Osteocyte (in vitro differentiated cells): ENCODE measurements at places on chromosomes 11 and 22. TPM values are rescaled to one million over a fixed set of nuclear protein-coding genes. Genes with fewer than 3 reads are reported as not detected.

GRCh38 chr11:112260490-112260889 lies at the start of gene PLET1:
PLET1 (minus strand) TSS chr11:112260860; CDS start chr11:112260589, 271 bp downstream.
- peaks cover under 1% of the 10 kb centered on the region for H3K4me1 ChIP-seq
- DNase-seq, result no peak
- no peaks in the 10 kb centered on the region for H3K27me3 ChIP-seq

GRCh38 chr11:10439351-10439750 lies 15.7 kb upstream of the AMPD3 start:
- peaks cover 39% of the 10 kb centered on the region for H3K4me1 ChIP-seq
- no peaks in the 10 kb centered on the region for H3K36me3 ChIP-seq
- no peak for DNase-seq
- H3K4me3 ChIP-seq, result no peak overlapping the region
- H3K27ac ChIP-seq, result peak overlapping the region; percentile 75
- H3K27me3 ChIP-seq, result no peaks in the 10 kb centered on the region

DNA sequence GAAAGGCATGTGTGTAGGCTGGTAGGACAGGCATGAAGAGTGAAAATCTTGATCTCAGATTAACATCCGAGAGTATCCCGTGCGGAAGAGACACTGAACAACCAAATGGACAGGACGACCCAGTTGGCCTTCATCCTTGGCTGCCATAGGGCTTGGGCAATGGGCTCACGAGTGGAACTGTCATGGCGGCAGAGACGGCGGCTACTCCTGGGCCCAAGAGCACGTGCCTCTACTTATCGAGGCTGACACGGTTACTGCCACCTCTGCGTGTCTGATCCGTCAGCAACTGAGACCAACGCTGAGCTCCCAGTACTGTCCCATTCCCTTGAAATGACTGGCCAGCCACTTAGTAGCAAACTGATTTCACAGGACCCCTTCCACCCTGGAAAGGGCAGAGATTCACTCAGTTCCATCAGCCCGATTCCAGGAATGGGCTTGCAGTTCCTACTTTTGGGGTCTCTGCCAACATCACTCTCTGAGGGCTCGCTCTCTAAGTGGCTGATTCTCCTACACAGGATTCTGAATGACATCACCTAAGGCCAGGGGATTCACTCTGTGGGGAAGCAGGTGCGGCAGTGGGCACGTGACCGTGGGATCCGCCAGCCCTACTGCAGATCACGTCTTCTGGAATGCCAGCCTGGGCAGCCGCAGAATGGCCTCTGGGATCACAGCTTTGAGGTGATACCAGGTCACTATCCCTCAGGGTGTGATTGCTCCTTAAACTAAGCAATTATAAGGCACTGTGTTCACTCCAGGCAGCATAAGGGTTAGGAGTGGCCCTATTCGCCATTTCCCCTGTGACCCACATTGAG lies 97.8 kb downstream of the RPS6KA4 start:
- no peak overlapping the region for H3K27ac ChIP-seq
- peaks cover 14% of the 10 kb centered on the region for H3K27me3 ChIP-seq
- no peak overlapping the region for H3K4me3 ChIP-seq
- H3K36me3 ChIP-seq, result no peaks in the 10 kb centered on the region
- no peaks in the 10 kb centered on the region for H3K4me1 ChIP-seq

GRCh38 chr11:100445231-100445735 lies 241.8 kb upstream of the ARHGAP42 start:
- no peaks in the 10 kb centered on the region for H3K36me3 ChIP-seq
- H3K4me1 ChIP-seq, result no peaks in the 10 kb centered on the region
- H3K27me3 ChIP-seq, result no peaks in the 10 kb centered on the region
- no peak overlapping the region for H3K4me3 ChIP-seq
- no peak for DNase-seq

GRCh38 chr11:77647654-77648305 lies 10.2 kb upstream of the CLNS1A start:
- peaks cover 3% of the 10 kb centered on the region for H3K4me1 ChIP-seq
- no peaks in the 10 kb centered on the region for H3K27me3 ChIP-seq
- no peak for DNase-seq

DNA sequence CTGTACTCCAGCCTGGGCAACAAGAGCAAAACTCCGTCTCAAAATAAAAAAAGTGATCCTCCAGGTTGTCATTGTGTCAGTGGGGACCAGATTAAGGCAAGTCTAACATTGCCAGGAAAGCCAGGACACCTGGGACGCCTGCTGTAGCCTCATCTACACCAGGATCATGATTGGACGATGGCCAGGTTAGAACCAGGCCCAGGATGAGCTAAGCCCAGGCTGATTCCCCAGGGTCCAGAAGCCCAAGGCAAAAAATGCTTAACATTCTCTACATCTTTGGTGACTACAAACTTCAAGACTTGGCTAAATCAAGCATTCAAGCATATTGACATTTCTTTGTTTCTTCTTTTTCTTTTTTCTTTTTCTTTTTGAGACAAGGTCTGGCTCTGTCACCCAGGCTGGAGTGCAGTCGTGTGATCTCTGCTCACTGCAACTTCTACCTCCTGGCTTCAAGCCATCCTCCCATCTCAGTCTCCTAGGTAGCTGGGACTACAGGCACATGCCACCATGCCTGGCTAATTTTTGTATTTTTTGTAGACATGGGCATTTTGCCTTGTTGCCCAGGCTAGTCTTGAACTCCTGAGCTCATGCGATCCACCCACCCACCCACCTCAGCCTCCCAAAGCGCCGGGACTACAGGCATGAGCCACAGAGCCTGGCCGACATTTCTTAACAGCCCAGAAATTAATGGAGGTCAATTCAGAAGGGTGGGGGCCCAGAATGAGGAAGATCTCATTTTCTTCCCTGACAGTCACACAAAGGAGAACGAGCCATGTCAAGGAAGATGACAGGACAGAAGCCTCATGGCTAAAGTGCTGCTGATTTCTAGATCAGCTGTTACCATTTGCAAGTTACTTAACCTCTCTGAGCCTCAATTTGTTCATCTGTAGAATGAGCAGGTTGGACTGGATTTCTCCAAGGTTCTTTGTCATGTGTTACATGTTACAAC lies 12.5 kb upstream of the PTPRJ start:
- no peaks in the 10 kb centered on the region for H3K27me3 ChIP-seq
- H3K27ac ChIP-seq, result peak overlapping the region; percentile 71
- DNase-seq, result no peak
- no peaks in the 10 kb centered on the region for H3K36me3 ChIP-seq
- no peak overlapping the region for H3K4me3 ChIP-seq

GRCh38 chr22:40482391-40482790 lies 112.0 kb downstream of the SGSM3 start:
- peaks cover 52% of the 10 kb centered on the region for H3K4me1 ChIP-seq
- no peak overlapping the region for H3K27ac ChIP-seq
- no peak for DNase-seq
- H3K4me3 ChIP-seq, result no peak overlapping the region

SMTNL1 gene
- not detected in 2 replicates for total RNA-seq

DNA sequence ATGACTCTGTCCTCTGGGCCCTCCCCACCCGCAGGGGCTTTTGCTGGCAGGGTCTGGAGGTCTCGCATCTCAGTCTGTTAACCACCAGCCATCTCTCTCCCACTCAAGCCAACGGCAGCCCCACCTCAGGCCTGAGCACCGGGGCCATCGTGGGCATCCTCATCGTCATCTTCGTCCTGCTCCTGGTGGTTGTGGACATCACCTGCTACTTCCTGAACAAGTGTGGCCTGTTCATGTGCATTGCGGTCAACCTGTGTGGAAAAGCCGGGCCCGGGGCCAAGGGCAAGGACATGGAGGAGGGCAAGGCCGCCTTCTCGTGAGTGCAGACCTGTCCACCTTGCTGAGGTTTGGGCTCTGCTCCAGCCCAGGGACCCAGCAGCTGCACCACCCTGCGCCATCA lies 44.3 kb upstream of the TTC12 start:
- H3K4me1 ChIP-seq, result no peaks in the 10 kb centered on the region
- no peak overlapping the region for H3K4me3 ChIP-seq
- no peaks in the 10 kb centered on the region for H3K36me3 ChIP-seq
- no peaks in the 10 kb centered on the region for H3K27me3 ChIP-seq
- H3K27ac ChIP-seq, result no peak overlapping the region

DNA sequence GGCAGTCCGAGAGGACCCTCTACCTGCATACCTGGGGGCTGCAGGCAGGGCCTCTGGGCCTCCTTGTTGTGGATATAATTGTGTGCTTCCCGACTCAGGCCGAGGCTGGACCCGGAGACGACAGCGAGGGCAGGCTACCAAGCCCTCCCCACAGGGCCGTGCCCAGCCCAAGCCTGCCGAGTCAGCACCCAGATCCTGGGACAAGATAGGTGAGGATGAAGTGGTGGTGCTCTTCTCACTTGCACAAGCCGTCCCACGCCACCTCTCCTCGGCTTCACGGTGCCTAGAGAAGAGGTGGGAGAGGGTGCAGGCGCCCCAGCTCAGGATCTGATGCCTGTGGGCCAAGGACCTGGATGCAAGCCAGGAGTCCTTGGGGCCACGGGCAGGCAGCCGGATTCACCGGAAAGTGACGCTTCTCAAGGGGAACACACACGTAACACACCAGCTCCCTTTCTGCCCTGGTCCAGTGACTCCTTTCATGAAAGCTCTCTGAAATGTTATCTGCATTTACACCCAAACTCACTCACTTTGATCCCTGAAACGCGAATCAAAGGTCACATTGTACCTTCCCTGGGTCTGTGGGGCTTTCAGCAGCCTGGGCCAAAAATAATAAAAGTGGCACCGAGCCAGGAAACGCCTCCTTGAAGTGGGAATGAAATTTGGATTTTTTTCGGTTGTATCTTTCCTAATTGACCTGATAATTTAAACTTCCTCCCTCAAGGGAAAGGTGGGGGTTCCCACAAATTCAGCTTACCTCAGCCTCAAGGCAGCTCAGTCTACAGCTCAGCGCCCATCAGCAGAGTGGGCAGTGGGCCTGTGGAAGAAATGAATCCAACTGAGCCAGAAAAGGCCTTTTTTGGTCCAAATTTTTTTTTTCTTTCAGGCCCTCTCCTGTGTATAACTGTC lies 1.1 kb upstream of the GNB1L start:
- H3K27me3 ChIP-seq, result no peaks in the 10 kb centered on the region
- H3K27ac ChIP-seq, result peak overlapping the region; percentile 85
- peaks cover 32% of the 10 kb centered on the region for H3K4me1 ChIP-seq
- H3K36me3 ChIP-seq, result peaks cover 4% of the 10 kb centered on the region

DNA sequence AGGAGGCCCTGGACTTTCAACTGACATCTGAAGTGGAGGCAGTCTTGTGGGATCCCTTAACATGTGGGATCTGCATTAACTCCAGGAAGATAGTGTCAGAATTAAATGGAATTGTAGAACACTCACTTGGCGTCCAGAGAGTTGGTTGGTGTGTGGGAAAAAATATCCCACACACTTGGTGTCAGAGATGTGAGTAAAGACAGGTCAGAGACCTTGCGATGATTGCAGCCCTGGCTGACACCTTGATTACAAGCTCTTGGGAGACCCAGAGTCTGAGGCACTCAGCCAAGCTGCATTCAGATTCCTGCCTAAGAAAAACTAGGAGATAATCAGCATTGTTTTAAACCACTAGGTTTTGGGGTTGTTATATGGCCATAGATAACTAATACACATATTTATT lies 7.2 kb upstream of the TPCN2 start:
- no peaks in the 10 kb centered on the region for H3K36me3 ChIP-seq
- H3K4me3 ChIP-seq, result no peak overlapping the region
- H3K4me1 ChIP-seq, result peaks cover 34% of the 10 kb centered on the region
- DNase-seq, result no peak
- H3K27ac ChIP-seq, result peak overlapping the region; percentile 29

NXPE1 gene
- not detected in 2 replicates for total RNA-seq

- peaks cover 22% of the 10 kb centered on the region for H3K4me1 ChIP-seq
- H3K27me3 ChIP-seq, result no peaks in the 10 kb centered on the region
- no peak overlapping the region for H3K27ac ChIP-seq
These were observed 536 bp downstream of the YWHAH start for GRCh38 chr22:31944700-31945442.

GRCh38 chr11:72430741-72431570 lies 3.4 kb downstream of the CLPB start:
- DNase-seq, result no peak
- H3K27me3 ChIP-seq, result no peaks in the 10 kb centered on the region
- H3K4me1 ChIP-seq, result peaks cover 22% of the 10 kb centered on the region
- peak overlapping the region; percentile 44 for H3K27ac ChIP-seq
- no peak overlapping the region for H3K4me3 ChIP-seq
- H3K36me3 ChIP-seq, result peaks cover 4% of the 10 kb centered on the region

- DNase-seq, result no peak
- H3K4me3 ChIP-seq, result no peak overlapping the region
- H3K36me3 ChIP-seq, result no peaks in the 10 kb centered on the region
- H3K4me1 ChIP-seq, result peaks cover 20% of the 10 kb centered on the region
- no peaks in the 10 kb centered on the region for H3K27me3 ChIP-seq
- H3K27ac ChIP-seq, result no peak overlapping the region
These were observed 59.3 kb downstream of the PDGFD start for GRCh38 chr11:104104664-104105063.

- H3K27me3 ChIP-seq, result peaks cover 73% of the 10 kb centered on the region
- no peak for DNase-seq
- H3K27ac ChIP-seq, result no peak overlapping the region
- H3K36me3 ChIP-seq, result no peaks in the 10 kb centered on the region
- no peaks in the 10 kb centered on the region for H3K4me1 ChIP-seq
These were observed 14.2 kb upstream of the CHORDC1 start for GRCh38 chr11:90237004-90237403.

RHOG gene
- total RNA-seq, result 44.6 and 46.8 TPM in 2 replicates

C1QTNF4 gene
- total RNA-seq, result 0.37 and 0.51 TPM in 2 replicates
